ENCODE measurements at places on chromosomes 1 and 21. TPM values are rescaled to one million over a fixed set of nuclear protein-coding genes. Genes with fewer than 3 reads are reported as not detected.

DNA sequence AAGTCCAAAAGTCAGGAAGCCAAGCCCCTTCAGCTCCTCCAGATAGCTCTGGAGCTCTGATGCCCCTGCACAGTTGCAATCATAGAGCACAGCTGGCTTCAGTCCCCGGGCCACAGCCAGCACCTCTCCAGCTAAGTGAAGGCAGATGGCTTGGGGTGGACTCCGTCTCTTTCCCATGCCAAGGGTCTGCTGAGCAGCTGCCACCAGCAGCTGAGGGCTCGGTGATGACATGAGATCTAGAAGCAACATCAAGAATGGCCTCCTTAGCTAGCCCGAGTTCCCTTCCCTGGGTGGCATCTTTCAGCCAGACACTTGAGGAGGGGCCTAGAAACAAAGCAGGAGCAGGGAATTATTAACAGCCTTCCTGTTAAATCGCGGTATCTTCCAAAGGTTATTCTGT, 973 bp downstream of the C1orf74 start:
- no peak for DNase-seq

DNA sequence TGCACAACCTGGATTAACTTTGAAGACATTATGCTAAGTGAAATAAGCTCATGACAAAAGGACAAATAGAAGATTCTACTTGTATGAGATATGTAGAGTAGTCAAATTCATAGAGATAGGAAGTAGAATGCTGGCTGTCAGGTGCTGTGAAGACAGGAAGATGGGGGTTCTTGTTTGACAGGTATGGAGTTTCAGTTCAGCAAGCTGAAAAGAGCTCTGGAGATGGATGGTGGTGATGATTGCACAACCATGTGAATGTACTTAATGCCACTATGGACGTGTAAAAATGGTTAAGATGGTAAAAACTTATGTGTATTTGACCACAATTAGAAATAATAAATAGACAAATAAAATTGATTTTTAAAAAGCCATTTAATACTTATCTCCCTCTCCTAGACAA, 169.8 kb upstream of the DUSP10 start:
- DNase-seq, result no peak

GRCh38 chr1:22868331-22868730, 104.3 kb downstream of the LACTBL1 start:
- DNase-seq, result no peak

- no peak for DNase-seq
These were observed 3.6 kb upstream of the SPRR3 start for GRCh38 chr1:152997901-152998300.

- peak; percentile 71 for DNase-seq
These were observed 32.1 kb upstream of the EPHX4 start for GRCh38 chr1:91997607-91998195.

DNA sequence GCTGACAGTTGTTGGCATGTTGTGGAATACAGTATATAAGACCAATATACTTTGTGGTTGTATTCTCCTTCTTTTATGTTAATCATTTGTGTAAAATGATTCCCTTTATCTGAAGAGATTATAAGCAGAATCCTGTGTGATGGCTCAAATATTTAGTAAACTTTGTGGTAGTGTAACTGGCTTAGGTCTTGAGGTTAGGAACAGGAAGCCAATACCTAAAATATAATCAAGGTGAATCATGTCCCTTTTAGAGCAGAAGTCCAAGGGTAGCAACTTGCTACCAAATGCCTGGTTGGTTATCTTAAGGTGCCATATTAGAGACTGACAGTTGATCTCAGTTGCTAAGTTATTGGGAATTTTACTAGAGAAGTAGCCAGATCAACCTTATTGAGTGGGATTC, 398.5 kb upstream of the ADAMTS5 start:
- no peak for DNase-seq

REN gene
- total RNA-seq, result not detected

IL19 gene
- total RNA-seq, result not detected

HRNR gene
- not detected for total RNA-seq

NCAM2 gene
- not detected for total RNA-seq

All from activated naive CD4-positive, alpha-beta T cell treated with anti-CD3 and anti-CD28 coated beads for 36 hours (primary cell).